ENCODE measurements at places on chromosomes 4 and X. TPM values are rescaled to one million over a fixed set of nuclear protein-coding genes. Genes with fewer than 3 reads are reported as not detected.

DHX15 gene
- total RNA-seq = 162 TPM

PNMA6A gene
- total RNA-seq = 0.39 TPM

DNA sequence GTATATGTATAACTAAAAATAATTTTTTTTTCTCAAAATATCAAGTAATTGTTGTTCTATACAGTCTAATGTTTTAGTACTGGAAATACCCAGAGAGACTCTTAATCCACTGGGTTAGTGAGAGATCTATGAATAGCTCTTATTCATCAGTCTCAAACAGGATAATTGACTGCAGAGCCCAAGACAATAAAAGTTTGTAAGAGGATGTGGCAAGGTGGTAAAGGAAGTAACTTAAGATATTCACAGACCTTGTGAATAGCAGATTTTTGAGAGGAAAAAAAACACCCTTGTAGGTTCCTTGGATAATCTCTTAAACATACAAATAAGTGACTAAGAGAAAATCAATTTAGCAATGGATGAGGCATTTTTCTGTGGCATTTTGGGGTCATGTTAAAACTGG is 210.9 kb upstream of the FAM241A start:
- no peaks in the 10 kb centered on the region for H3K27me3 ChIP-seq
- peaks cover 4% of the 10 kb centered on the region for H3K4me1 ChIP-seq
- H3K27ac ChIP-seq = no peak overlapping the region
- H3K36me3 ChIP-seq = no peaks in the 10 kb centered on the region
- no peak for DNase-seq

DNA sequence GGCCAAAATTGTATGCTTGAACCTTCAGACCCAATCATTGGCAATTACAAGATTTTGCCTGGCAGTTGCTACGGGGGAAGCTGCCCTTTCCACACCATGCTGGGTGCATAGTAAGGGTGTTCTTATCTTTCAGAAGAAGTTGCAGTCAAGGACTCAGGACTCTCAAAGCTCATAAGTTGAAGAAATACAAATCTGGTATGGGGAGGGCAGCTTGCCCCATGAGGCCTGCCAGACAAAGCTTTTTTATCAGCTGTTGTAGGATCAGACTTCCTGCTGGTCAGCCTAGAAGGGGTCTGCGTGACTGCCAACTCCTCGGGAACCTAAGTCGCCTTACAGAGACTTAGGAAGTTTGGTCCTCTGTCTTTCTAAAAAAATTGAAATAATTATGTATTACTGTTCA is 174.9 kb upstream of the TECRL start:
- H3K27ac ChIP-seq = no peak overlapping the region
- DNase-seq = no peak
- H3K4me1 ChIP-seq = no peaks in the 10 kb centered on the region
- H3K36me3 ChIP-seq = no peaks in the 10 kb centered on the region
- no peak overlapping the region for H3K4me3 ChIP-seq

GRCh38 chr4:23924556-23924955 is 34.7 kb upstream of the PPARGC1A start:
- H3K4me3 ChIP-seq = no peak overlapping the region
- no peaks in the 10 kb centered on the region for H3K36me3 ChIP-seq
- no peaks in the 10 kb centered on the region for H3K4me1 ChIP-seq
- no peaks in the 10 kb centered on the region for H3K27me3 ChIP-seq

DNA sequence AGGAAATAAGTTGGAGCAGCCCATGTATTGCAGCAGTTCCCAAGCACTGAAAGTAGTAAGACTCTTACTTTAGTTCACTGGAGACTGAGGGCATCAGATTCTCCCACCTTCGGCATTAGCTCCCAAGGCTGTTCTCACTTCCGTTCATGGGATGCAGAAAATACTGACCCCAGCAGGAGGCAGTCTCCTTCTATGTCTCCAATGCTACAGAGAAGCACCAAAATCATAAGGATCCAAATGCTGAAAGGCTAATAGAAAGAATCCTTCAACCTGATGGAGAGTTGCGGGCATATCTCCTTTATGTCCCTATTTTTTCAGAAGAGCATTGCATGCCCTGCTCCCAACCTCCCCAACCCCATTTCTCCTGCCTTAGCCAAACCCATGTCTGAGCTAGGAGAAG is 32.4 kb downstream of the ADH7 start:
- no peaks in the 10 kb centered on the region for H3K27me3 ChIP-seq
- H3K27ac ChIP-seq = no peak overlapping the region
- no peak overlapping the region for H3K4me3 ChIP-seq
- no peaks in the 10 kb centered on the region for H3K4me1 ChIP-seq

DNA sequence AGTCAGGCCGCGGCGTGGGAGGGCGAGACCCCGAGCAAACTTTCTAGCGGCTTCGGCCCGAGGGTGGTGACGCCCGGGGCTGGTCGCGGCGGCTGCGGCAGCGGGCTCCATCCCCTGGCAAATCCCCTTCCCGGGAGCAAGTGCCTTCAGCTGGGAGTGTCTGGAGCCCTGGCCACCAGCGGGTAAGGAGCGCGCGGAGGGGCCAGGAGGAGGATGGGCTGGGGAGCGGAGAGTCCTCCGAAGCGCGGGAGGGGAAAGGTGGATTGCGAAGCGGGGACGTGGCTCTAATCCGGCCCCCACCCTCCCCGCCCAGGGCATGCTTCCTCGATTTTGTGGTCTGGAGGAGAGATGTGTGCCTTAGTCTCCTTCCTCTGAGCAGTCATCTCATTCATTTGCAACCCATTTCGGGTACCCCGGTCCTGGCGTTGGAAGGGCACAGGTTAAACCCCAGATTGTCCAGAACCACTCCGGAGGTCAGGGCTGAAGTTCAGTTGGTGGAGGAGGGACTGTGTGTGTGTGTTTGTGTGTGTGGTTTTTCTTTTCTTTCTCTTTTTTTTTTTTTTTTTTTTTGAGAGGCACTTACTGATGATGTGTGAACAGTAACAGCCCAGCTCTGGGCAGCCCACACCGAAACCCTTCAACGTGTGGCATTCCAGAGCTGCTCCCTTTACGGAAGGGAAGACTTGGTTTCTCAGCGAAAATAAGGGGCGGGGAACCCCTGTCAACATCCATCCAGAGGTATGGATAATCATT is 516 bp downstream of the SGMS2 start:
- peak; percentile 4 for DNase-seq
- H3K4me1 ChIP-seq = peaks cover 6% of the 10 kb centered on the region
- H3K27me3 ChIP-seq = peaks cover 11% of the 10 kb centered on the region
- no peaks in the 10 kb centered on the region for H3K36me3 ChIP-seq
- H3K27ac ChIP-seq = no peak overlapping the region
- H3K4me3 ChIP-seq = no peak overlapping the region

GRCh38 chr4:119209077-119209476 is 3.4 kb upstream of the USP53 start:
- H3K36me3 ChIP-seq = no peaks in the 10 kb centered on the region
- no peaks in the 10 kb centered on the region for H3K27me3 ChIP-seq
- no peak overlapping the region for H3K4me3 ChIP-seq
- no peak overlapping the region for H3K27ac ChIP-seq
- H3K4me1 ChIP-seq = peaks cover 2% of the 10 kb centered on the region

DNA sequence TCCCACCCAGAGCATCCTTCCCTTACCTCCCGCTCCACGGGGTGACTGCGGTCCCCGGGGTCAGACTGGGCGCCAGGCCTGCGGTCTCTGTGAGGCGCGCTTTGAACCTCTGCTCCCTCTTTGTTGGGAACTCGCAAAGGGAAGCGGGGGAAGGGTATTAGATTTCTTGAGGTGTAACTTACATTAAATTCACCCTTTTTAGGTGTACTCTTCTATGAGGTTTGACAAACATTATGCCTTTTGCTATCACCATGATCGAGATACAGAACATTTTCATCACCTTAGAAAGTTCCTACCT is 569 bp downstream of the DCK start:
- peaks cover 44% of the 10 kb centered on the region for H3K4me1 ChIP-seq
- no peak for DNase-seq
- peak overlapping the region; percentile 99 for H3K4me3 ChIP-seq
- H3K27me3 ChIP-seq = no peaks in the 10 kb centered on the region

- no peak for DNase-seq
- H3K27ac ChIP-seq = no peak overlapping the region
- H3K4me1 ChIP-seq = peaks cover 66% of the 10 kb centered on the region
Observed at GRCh38 chrX:40085714-40086113, 12.0 kb downstream of the BCOR start.

DNA sequence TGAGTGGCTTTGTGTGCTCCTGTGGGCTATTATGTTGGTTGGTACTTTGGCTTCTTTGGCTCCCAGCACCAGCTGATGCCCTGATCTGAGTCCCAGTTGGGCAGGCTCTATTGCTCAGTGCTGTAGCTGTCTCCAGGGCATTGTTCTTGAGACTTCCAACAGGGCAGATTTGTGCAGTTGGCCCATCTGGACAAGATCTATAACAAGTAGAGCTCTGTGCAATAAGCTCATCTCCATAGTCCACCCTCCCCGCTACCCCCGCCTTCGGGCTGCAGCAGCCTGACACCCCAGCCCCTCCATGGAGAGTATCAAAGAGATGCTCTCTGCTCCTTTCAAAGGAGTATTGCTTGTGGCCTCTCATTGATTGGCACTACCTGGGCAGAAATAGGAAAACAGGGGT is 5.8 kb upstream of the TMEM31 start:
- H3K4me1 ChIP-seq = no peaks in the 10 kb centered on the region
- H3K27ac ChIP-seq = no peak overlapping the region

GRCh38 chrX:18983666-18984380 is at the start of gene PHKA2:
TSS of gene PHKA2 (minus strand) at chrX:18984114. CDS start at chrX:18983932, 182 bp downstream.
- H3K36me3 ChIP-seq = no peaks in the 10 kb centered on the region
- no peak for DNase-seq
- H3K4me1 ChIP-seq = peaks cover 11% of the 10 kb centered on the region
- peak within 1 kb of the TSS; percentile 88 for H3K27ac ChIP-seq
- H3K4me3 ChIP-seq = peak within 1 kb of the TSS; percentile 62

DNA sequence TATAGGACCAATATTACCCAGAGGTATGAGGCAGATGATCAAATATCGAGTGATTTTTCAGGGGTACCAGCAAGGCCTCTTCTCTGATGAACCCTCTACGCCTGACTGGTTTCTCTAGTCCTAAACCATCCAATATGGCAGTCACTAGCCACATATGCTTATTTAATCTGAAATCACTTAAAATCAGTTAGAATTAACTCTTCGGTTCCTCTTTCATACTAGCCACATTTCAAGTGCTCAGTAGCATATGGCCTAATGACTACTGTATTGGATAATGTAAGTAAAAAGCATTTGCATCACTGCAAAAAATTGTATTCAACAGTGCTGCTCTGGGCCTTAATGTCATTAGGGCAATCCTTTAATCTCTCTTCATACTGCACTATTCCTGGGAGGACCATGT is 4.4 kb upstream of the APBB2 start:
- H3K4me1 ChIP-seq = peaks cover 16% of the 10 kb centered on the region
- H3K27me3 ChIP-seq = peaks cover 29% of the 10 kb centered on the region
- no peak overlapping the region for H3K27ac ChIP-seq
- H3K4me3 ChIP-seq = no peak overlapping the region
- H3K36me3 ChIP-seq = no peaks in the 10 kb centered on the region
- no peak for DNase-seq

- no peaks in the 10 kb centered on the region for H3K36me3 ChIP-seq
- no peak overlapping the region for H3K4me3 ChIP-seq
- DNase-seq = peak; percentile 64
- H3K4me1 ChIP-seq = peaks cover 66% of the 10 kb centered on the region
Observed at GRCh38 chr4:112521123-112522023, 5.4 kb upstream of the NEUROG2 start.
